ENCODE measurements at places on chromosomes 5 and 9.

- peak; percentile 31 for DNase-seq
These were observed 7.6 kb downstream of the DCANP1 start for GRCh38 chr5:135439231-135440205.

- peak; percentile 98 for DNase-seq
These were observed 140.8 kb upstream of the OTULINL start for GRCh38 chr5:14440582-14441431.

GRCh38 chr9:89368978-89369377 is 50.7 kb downstream of the SECISBP2 start:
- no peak for DNase-seq

- no peak for DNase-seq
These were observed 135.4 kb downstream of the UGCG start for GRCh38 chr9:112032009-112032408.

GRCh38 chr5:57166276-57166675 is 7.6 kb upstream of the GPBP1 start:
- DNase-seq: peak; percentile 39

GRCh38 chr9:126108240-126108639 is 218.4 kb upstream of the MVB12B start:
- peak; percentile 42 for DNase-seq

DNA sequence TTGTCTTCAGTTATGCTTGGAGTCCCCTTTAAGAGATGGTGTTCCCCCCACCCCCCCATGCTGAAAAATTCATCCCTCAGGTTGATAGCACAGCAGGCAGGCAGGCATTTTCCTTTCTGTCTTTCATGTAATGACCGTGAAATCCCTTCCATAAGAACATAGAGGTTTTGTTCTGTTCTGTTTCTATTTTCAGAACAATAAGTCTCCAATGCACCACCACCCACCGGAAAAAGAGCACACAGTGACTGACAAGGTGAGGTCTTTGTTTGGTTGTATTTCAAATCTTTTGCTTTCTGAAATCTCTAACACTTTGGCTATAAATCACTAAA is 52.4 kb downstream of the DMRT2 start:
- DNase-seq: no peak

GRCh38 chr5:142846406-142846805 is 76.2 kb downstream of the ARHGAP26 start:
- DNase-seq: no peak

- DNase-seq: no peak
These were observed 34.4 kb downstream of the KCNT1 start for GRCh38 chr9:135736272-135736978.

DNA sequence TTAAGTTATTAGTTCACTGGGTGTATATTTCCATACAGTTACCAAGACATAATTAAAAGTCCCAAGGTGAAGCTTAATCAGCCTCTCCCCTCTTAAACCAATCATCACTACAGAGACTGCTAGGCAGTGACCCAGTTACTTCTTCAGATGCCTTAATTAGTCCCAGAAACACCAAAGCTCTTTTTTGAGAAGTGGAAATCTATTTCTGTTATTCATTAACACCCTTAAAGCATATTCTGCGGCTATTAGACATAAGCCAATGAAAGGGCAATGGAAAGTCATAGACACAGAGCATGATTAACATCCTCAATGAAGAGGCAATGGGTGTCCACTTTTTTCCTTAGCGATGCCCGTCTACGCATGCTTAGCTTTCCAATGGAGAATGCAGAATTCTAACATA is 48.3 kb upstream of the DNAH5 start:
- DNase-seq: no peak

- no peak for DNase-seq
These were observed 228.1 kb downstream of the DRD1 start for GRCh38 chr5:175215906-175216305.

GRCh38 chr5:75654693-75655295 is 43.5 kb downstream of the ANKDD1B start:
- no peak for DNase-seq

- DNase-seq: no peak
These were observed 325.8 kb downstream of the TMEM38B start for GRCh38 chr9:106020186-106020585.

GRCh38 chr5:173011566-173011965 is 28.0 kb downstream of the ATP6V0E1 start:
- DNase-seq: no peak

GRCh38 chr9:122188369-122188768 is 28.7 kb downstream of the MORN5 start:
- no peak for DNase-seq

GRCh38 chr9:34139477-34140146 is 13.1 kb upstream of the DCAF12 start:
- peak; percentile 92 for DNase-seq

DNA sequence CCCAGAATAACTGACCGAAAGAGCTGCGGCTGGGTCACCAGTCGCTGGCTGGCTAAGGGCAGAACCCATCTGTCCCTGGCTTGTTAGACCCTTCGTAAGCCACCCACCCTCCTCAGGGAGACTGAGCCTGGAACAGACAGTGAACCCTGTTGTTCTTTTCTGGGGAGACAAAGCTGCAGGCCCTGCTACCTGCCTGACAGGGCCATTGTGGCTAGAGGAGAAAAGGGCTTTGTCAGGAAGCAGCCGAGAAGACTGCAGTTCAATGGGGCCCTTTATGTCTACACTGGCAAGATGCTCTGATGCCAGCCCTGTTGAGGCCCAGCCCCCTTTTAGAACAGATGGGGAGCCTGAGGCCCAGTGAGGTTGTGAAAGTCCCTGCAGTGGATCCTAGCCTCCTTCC is 3.7 kb upstream of the NIPAL4 start:
- no peak for DNase-seq

GRCh38 chr9:95116808-95117204 is 200.7 kb downstream of the FANCC start:
- no peak for DNase-seq

GRCh38 chr5:13957032-13957645 is 12.7 kb upstream of the DNAH5 start:
- DNase-seq: peak; percentile 62

DNA sequence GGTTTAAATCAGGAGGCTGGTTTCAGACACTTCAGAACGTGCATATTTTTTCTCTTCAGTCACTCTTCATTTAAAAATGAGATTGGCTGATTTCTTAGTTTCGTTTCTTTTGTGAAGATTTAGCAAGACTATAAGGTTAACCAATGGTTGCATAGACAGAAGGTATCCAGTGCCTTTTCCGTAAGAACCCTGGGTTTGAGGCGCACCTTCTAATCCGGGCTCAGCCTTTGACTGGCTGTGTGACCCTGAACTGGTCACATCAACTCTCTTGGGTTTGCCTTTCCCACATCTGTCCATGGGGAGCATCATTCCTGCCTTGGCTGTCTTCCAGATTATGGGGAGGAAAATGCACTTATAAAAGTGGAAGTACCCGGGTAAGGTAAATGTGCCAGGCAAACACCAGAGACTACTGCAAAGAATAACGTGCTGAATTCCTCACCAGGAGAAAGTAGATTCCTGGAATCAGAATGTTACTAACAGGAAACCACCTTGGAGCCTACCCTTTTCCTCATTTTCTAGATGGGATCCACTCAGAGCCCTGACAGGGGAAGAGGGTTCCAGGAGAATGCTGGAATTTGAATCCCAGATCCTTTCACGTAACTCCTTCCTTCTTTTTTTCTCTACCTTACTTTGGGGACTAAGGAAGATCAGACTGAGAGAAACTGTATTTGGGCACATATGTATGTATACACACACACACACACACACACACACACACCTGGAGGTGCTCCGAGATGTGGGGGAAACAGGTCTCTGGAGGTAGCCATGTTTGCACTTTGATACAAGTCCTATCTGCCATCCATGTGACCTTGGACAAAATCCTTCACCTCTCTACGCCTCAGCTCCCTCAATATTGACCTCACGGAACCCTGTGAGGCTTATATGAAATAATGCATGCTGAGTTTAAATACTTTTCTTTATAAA is 6.8 kb downstream of the HAND1 start:
- no peak for DNase-seq

DNA sequence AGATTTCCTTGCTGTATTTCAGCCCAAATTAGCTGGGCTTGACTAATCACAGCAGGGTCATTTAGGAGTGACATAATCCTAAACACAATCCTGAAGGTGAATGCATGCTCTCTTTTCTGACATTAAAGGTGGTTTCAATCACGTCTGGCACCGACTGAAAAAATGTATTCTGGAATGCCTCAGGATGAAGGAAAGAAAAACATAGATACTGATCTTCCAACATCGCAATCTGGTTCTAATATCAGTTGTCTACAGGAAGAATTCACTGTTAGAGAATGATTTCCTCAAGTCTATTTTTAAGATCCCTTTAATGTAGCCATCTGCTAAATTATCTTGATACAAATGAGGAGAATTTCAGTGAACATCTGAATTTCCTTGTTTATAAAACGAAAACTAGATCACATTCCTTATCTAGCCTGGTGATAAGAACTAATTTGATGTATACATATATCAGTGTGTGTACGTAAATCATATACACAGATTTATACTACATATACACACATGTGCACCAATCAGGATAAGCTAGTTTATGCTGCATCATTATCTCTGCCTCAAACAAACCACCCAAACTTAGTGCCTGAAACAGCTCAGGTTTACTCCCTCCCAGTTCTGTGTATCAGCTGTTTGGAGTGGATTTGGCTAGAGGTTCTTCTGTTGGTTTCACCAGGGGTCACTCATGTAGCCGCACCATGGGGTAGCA is 31.3 kb upstream of the TAS2R1 start:
- DNase-seq: peak; percentile 77

GRCh38 chr9:128054087-128054486 is 13.0 kb downstream of the NAIF1 start:
- no peak for DNase-seq

- no peak for DNase-seq
These were observed 4.9 kb upstream of the PSAT1 start for GRCh38 chr9:78292026-78292425.

GRCh38 chr9:38387751-38388150 is 4.8 kb upstream of the ALDH1B1 start:
- DNase-seq: no peak

GRCh38 chr9:96047741-96048103 is 172.2 kb downstream of the ERCC6L2 start:
- no peak for DNase-seq

GRCh38 chr9:133712221-133713100 is 25.7 kb downstream of the SARDH start:
- no peak for DNase-seq

- no peak for DNase-seq
These were observed 615.5 kb downstream of the RAB3C start for GRCh38 chr5:59198365-59198764.

DNA sequence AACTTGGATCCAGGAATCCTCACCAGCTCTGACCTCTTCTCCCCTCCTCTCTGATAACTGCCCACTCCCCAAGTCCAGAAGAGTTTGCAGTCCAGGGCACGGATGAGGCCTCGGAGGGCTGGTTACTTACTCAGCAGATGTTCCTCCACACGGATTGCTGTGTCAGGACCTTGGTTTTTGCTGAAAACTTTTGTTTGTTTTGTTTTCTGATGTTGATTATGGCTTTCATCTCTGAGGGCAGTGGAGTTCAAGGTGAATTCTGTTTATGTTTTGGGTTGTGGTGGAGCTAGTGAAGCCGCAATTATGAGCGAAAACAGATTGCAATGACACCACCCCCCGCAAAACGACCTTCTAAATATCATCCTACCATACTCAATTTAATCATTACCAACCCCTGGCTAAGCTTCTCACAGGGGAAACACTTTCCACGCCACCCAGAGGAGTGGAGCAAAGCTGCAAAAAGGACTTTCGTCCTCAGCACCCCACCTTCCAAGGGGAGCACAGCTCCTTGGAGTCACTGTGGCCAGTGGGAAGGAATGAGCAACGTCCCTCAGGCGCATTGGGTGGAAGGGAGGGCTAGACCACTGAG is 92.7 kb upstream of the SAP30L start:
- no peak for DNase-seq

- no peak for DNase-seq
These were observed 245.8 kb downstream of the TLE4 start for GRCh38 chr9:79817438-79818004.

GRCh38 chr5:115033861-115034260 is 135.8 kb downstream of the TRIM36 start:
- peak; percentile 1 for DNase-seq

GRCh38 chr5:6542421-6543345 is 90.2 kb downstream of the NSUN2 start:
- DNase-seq: no peak

- DNase-seq: peak; percentile 62
These were observed 133.9 kb downstream of the DROSHA start for GRCh38 chr5:31397926-31398557.

DNA sequence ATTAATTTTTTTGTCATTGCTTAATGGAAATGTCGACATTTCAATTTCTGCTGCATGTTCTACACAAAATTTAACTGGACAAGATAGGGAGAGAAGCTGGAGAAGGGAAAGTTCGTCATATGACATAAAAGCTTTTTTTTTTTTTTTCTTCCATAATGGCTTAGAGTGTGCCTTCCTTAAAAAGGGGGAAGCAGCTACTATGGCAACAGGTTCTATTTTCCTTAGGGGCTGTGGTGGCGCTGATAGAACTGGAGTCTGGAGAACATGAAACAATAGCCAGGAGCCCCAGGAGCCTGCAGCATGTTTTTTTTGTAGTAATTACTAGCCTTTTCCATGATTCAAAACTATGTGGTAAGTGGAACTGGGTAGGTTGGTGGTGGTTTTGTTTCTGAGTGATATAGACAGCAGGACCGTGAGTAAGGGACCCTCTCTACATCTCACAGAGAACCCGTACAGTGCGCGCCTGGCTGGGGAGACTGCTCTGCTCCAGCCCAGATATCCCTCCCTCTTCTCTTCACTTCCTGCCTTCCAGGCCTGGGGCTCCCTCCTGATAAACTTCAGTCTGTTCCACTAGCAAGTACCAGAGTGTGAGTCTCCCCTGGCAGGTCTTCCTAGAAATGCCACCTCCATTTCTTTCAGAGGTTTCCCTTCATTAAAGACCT is 301.6 kb downstream of the NR3C1 start:
- no peak for DNase-seq

DNA sequence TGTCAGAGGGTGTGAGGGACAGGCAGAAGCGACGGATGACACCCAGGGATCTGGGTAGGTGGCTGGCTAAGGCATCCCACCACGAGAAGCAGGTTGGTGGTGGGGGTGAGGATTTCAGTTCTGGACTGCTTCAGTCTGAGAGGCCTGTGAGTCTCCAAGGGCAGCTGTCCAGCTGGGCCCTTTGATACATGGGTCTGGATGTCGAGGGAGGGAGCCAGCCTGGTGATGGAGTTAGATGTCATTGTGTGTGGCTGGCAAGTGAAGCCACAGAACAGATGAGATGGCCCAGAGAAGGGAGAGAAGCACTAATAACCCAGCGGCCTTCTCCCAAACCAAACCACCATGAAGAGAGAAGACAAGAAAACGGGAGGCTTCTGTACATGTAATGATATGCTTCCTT is 11.1 kb downstream of the MED27 start:
- DNase-seq: no peak

GRCh38 chr5:36734422-36734821 is 128.0 kb downstream of the SLC1A3 start:
- peak; percentile 28 for DNase-seq

- no peak for DNase-seq
These were observed 2.0 kb upstream of the CDC37L1 start for GRCh38 chr9:4677392-4677791.

GRCh38 chr9:21549251-21549765 is 67.2 kb upstream of the IFNE start:
- DNase-seq: peak; percentile 96

All from EH (cell line).